ENCODE measurements at places on chromosomes 3 and 15.
A peak's percentile ranks its signal among the peaks of the same experiment; 100 is the strongest.

- DNase-seq, result no peak
Observed at GRCh38 chr3:140166861-140167599, 232.0 kb downstream of the CLSTN2 start.

GRCh38 chr3:145889730-145890129, 271.3 kb downstream of the PLOD2 start:
- no peak for DNase-seq

GRCh38 chr3:197775317-197775716, 15.7 kb upstream of the LRCH3 start:
- DNase-seq, result no peak

- no peak for DNase-seq
Observed at GRCh38 chr3:28328188-28329151, 20.1 kb upstream of the ZCWPW2 start.

DNA sequence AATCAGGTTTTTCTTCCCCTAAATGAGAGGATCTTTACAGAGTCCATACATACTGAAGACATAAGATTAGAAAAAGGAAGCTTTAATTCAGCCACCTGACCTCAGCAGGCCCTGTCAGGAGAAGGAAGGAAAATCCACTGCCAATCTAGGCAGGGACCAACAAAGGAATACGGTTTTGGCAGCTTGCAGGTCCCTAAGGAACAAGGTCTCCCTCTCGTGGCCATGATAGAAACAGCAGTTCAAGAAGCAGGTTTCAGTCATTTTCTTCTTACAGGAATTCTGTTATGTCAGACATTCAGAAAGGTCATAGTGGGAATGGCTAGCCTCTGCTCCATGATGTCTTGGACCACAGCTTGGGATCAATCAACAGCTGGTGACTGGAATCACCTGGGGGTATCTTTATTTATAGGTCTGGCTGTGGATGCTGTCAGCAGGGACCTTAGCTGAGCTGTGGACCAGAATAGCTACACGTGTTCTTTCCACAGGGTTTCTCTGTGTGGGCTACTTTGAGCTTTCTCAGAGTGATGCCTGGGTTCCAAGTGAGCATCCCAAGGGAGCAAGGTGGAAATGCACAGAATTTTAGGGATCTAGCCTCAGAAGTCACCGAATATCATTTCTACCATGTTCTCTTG, 9.4 kb upstream of the CMSS1 start:
- peak; percentile 69 for DNase-seq

- no peak for DNase-seq
Observed at GRCh38 chr3:98994128-98994762, 92.8 kb upstream of the DCBLD2 start.

GRCh38 chr15:55802600-55803376, 59.8 kb upstream of the PRTG start:
- no peak for DNase-seq

GRCh38 chr3:131503320-131503635, 507 bp upstream of the MRPL3 start:
- no peak for DNase-seq

DNA sequence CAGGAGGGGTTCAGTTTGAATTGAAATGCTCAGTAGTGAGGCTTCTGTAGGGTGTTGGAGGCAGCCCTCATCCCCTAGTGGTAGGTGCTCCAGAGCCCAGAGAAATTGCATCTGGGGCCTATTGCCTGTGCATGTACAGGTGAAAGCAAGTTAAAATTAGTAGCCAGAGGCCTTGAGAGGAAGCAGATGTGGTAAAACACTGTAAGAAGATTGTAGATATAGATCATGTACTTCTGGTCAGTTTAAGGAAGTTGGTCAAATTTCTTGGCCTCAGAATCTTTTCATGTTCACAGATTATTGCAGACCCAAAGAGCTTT, 34.6 kb downstream of the IGSF10 start:
- DNase-seq, result no peak

DNA sequence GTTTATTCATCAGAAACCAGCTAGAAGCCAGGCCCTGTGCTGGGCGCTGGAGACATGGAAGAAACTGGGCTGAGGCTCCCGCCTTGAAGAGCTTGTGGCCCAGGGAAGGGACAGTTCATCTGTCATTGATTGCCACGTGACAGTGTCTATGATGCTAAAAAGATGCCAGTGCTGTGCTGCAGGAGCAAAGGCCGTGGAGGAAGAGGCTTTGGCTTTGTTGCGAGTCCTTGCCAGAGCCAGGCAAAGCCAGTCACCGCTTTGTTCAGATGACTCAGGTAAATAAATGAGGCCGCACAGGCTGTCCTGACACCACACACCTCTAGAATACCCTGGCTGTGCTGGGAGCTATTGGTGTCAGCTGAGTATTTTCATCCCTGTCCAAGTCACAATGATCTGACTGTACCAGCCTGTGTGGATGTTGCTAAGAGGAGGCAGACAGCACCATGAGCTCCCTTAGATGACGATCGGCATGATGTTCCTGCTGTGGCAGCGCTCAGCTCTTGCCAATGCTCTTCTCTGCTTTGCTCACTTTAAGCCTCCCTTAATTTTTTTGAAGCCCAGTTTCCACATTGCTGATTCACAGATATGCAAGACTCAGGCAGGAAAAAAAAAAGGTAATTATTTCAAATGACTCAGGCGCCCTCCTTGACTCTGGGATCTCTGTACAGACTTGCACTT, 77.5 kb downstream of the CCNL1 start:
- DNase-seq, result no peak

DNA sequence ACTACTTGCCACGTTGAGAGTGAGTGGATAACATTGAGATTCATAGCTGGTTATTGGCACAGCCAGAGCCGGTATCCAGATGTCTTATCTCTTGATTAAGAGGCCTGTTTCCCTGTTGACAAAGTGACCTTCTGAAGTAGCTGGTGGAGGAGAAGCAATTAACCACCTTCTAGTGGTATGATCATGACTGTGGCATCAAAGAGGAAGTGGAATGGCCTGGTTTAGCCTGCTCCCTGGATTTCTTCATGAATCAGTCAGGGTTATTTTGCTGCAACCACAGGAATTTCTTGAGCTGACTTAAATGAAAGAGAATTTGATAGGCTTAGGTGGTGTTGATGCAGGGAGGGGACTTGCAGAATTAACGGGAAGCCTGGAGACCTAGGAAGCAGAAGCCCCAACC, 398.3 kb downstream of the MFSD1 start:
- no peak for DNase-seq

DNA sequence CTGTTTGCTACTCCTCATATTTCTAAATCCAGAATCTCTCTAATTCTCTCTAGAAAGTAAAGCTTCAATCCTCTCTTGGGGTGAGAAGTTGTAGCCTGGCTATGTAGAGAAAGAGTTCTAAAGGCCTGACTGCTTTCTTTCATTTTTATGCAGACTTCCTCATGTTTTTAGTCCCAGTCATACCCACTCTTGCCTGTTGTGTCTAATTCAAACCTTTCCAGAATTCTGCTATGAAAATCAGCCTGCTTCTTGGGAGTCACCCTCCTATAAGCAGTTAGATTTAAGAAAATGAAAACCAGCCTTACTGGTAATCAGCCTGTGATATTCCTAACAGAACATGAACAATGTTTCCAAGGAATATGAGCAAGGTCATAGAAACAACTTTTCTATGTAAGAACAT, 14.8 kb upstream of the ZNF639 start:
- no peak for DNase-seq

DNA sequence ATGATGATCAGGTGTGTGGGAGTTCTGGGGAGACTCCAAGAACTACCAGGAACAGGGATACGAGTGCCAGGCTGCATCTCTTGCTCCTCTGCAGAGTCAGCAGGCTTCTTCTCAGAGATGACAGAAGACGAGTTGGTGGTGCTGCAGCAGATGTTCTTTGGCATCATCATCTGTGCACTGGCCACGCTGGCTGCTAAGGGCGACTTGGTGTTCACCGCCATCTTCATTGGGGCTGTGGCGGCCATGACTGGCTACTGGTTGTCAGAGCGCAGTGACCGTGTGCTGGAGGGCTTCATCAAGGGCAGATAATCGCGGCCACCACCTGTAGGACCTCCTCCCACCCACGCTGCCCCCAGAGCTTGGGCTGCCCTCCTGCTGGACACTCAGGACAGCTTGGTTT, 7.9 kb downstream of the PRRT3 start:
- DNase-seq, result no peak

DNA sequence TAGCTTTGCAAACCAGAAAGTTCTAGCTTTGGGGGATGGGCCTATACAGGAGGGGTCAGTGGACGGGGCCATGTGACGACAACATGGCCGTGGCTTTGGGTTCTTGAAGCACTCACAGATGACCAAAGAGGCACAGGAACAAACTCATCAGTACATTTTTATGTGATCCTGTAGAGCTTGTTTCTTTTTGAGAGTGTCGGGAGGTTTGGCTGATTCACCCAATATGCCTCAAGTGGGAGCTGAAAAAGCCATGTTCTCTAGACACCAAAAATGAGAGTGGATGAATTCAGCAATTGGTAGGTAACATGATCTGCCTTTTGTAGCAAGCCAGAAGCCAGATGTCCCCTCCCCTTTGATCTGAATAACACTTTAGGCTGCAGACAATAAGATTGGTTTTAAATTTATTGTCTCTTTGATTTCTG, 30.1 kb downstream of the GREM1 start:
- no peak for DNase-seq

DNA sequence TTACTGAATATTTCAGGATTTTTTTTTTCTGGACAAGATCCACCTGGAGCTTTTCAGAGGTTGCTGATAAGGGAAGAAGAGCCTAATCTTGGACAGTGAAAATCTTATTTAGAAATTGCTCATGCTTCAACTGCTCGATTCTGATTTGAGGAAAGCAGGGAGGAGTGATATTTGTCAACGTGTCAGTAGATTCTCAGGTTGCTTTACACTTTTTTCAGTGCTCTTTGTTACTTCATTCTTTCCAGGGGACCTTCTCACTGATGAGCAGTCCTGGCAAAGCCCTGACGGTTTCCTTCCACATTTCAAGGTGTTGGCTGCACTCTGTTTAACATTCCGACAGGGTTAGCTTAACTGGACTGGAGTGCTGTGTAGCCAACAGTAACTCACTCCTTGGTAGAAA, 24.1 kb upstream of the RARB start:
- DNase-seq, result no peak

- DNase-seq, result no peak
Observed at GRCh38 chr15:67917037-67917436, 77.2 kb upstream of the RNU6-1 start.

DNA sequence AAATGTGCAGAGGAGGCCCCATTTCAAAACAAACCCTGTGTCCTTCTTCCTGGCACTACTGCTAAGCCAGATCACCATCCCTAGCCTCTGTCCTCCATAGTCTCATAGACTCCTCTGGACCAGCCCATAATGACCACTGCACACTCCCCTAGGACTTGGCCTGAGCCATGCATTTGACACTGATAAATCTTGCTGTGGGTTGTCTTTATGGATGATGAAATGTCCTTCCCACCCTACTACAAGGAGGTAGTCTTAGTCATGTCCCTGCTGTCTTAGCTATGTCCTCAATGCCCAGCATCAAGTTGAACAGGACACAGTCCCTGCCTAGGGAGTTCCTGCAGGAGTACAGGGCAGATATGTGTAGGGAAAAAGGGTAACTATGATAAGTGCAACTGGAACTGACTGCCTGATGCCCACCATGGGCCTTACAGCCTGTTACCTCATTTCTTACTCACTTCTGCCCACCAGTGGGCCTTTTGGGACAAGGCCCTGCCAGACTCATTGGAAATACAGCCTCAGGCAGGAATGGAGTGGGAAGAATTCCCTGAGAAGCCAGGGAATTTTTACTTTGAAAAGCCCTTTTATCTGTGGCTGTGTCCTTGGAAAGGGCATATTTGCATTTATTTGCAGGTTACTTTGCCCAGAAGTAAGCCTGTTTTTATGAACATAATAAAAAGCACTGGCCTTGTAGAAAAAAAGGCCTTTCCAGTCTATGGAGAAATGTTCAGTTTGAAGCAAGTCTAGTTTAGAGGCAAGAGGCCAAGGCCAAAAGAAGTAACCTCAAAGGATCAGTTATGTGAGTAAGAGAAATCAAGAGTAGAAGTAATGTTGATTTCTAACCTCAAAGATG, 199.6 kb upstream of the EIF1B start:
- no peak for DNase-seq

DNA sequence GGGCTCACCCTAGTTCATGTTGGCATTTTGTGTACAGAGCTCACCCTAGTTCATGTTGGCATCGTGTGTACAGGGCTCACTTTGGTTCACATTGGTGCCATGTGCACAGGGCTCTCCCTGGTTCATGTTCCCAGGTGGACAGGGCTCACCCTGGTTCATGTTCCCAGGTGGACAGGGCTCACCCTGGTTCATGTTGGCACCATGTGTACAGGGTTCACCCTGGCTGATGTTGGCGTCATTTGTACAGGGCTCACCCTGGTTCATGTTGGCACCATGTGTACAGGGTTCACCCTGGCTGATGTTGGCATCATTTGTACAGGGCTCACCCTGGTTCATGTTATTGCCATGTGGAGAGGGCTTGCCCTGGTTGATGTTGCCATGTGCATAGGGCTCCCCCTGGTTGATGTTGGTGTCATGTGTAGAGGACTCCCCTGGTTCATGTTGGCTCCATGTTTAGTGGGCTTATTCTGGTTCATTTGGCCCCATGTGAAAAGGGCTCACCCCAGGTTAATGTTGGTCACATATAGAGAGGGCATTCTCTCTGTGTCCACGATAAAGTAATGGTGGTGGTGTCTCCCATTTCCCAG, 31.7 kb upstream of the NR2C2 start:
- DNase-seq, result peak; percentile 14

- DNase-seq, result peak; percentile 86
Observed at GRCh38 chr3:195859061-195859845, 47.5 kb upstream of the MUC4 start.

DNA sequence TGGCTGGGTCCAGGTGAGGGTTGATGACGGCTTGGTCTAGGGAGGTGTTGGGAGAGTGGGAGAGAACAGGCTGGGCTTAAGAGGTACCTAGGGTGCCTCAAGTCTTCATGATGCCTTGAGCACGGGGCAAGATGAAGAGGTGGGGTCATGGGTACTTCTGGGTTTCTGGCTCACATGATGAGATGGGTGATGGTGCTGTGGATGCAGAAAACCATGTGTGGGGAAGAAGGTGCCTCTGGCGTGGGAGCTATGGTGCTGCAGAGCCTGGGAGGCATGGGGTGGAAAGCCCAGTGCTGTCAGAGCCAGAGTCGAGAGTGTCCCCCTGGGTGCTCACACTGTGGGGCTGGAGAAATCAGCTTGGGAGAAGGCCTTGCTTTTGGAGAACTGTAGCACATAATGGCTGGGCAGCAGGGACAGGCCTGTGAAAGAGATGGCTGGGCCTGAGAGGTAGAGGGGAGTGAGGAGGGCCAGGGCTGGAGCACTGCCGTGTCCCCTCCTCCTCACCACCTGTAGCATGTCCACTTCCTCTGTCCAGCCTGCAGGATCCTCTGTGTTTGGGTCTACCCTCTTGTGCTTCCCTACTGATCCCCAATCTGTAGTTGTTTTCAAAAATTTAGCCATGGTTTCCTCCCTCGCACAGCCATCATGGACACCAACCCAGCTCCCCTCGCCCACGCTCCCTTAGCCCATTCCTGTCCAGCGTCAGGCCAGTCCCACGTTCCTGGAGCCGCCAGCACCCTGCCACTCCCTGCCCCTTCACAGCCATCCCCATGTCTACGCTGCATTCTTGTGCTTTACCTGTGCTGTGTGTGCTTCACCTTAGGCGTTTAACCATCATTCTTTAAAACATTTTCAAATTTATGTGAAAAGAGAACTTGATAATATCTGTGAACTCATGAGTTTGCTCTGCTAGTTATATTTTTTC, 132.0 kb downstream of the EEFSEC start:
- no peak for DNase-seq

GRCh38 chr15:39999538-40000200, 39.3 kb downstream of the SRP14 start:
- no peak for DNase-seq
